Esophagus muscularis mucosa (tissue), 4 donors: ENCODE measurements at places on chromosomes 7 and 10. TPM values are rescaled to one million over a fixed set of nuclear protein-coding genes. Genes with fewer than 3 reads are reported as not detected.

Gene FAM25C
- not detected for total RNA-seq

Gene NPM3
- 15.6 TPM for total RNA-seq

DNA sequence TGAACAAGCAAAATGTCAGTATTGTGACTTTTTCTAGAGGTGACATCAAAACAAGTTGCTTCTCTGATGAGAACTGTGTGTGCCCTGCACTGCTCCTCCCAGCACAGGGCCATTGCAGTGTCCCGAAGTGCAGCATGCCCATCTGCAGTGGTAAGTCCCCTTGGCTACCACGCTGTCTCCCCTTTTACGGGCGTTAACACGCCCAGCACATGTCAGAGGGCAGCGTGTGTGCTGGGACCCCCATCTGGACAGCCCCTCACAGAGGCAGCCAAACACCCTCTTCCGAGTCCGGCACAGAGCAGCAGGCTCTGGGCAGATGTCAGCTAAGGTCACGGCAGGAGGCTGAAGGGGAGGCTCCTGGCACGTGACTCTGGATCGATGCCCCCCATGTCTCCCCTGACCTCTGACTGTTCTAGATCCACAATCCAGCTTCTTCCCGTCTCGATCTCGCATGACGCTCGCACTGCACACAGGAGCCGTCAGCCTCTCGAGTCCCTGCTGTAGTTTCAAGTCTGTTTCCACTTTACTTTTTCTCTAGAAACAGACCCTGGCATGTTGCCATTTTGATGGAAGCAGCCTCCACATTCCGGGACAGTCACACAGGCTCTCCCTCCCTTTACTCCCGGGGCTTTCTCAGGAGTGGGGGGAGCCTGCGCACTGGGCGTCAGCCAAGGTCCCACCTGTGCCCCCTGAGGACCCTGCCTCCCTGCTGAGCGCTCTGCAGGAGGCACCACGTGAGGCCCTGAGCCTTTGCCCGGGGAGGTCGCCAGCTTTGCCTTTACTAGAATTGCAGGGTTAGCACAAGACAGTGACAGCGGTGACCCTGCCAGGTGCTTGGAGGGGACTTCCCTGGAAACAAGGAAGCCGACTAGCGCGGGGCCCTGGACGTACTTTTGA, 133.8 kb downstream of the TCERG1L start:
- no peak for DNase-seq

DNA sequence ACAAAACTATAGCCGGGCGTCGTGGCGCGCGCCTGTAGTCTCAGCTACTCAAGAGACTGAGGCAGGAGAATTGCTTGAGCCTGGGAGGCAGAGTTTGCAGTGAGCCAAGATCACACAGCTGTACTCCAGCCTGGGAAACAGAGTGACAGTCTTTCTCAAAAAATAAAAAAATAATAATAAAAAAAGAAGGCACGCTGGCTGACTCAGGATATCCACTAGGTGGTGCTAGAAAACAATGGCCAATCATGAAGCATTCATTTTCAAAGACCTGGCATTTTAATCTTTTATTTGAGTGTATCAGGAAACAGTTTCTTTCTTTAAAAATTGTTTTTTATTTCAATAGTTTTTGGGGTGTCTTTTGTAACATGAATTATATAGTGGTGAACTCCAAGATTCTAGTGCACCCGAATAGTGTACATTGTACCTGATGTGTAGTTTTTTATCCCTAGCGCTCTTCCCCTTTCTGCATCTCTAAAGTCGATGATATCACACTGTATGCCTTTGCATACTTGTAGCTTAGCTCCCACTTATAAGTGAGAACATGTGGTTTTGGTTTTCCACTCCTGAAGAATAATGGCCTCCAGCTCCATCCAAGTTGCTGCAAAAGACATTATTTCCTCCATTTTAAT, 88.6 kb downstream of the LYZL1 start:
- no peak for DNase-seq

GRCh38 chr10:22712956-22713852, 1.2 kb downstream of the PIP4K2A start:
- DNase-seq = no peak

DNA sequence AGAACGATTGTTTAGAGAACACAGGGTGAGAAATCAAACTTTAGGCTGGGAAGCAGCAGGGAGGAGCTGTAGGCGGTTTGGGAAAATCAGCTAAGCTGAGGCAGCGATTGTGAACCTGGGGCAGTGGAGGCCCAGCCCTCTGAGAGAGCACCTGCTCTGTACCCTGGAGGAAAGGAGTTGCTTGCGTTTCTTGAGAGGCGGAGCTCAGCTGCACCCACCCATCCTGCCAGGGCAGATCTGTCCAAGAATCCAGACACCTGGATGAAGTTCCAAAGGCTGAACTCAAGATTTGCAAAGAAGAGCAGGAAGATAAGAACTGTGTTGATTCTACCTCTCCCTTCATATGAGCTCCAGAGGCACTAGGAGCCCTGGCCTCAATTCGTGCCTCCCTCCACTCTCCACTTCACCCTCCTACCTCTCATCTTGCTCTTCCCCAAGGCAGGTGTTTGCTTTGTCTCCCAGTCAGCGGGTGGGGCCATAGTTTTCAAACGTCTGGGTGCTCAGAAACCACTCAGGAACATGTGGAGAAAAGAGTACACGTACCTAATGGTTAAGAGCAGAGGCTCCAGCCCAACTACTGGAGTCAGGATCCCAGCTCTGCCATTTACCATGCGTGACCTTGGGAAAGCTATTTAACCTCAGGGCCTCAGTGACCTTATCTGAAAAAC, 21.5 kb upstream of the TMEM213 start:
- no peak for DNase-seq
